ENCODE measurements at places on chromosomes 4 and X.
A peak's percentile ranks its signal among the peaks of the same experiment; 100 is the strongest.

DNA sequence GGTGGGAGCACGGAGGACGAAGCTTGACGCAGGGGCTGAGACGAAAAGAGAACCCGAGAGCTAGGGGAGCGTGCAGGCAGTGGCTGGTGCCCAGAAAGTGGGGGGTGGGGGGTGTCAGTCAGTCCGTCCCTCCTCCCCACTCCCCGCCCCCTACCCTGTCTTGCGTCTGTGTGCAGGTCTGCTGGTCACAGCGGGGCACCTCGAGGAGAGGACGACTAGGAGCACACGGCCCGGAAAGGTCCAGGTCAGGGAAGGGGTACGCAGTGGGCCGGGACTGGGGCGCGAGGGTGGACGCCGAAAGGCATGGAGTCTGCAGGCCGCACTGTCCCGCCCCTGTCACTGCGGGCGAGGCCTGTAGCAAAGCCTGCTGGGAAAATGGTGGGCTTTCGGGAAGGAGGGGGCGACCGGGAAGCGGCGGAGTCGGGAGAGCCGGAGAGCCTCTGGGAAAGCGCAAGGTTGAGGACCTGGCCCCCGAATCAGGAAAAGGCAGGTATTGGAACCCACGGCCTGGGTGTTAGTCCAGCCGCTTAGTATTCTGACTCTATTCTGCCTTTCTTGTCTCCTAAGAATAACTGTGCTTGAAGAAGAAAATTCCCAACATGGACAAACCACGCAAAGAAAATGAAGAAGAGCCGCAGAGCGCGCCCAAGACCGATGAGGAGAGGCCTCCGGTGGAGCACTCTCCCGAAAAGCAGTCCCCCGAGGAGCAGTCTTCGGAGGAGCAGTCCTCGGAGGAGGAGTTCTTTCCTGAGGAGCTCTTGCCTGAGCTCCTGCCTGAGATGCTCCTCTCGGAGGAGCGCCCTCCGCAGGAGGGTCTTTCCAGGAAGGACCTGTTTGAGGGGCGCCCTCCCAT lies 769 bp downstream of the TCEAL1 start:
- DNase-seq: peak; percentile 7

- DNase-seq: no peak
Measured at GRCh38 chr4:142497606-142498005, 348.5 kb downstream of the INPP4B start.

GRCh38 chr4:123978637-123979036 lies 582.0 kb downstream of the SPRY1 start:
- no peak for DNase-seq

GRCh38 chr4:188295899-188296298 lies 156.7 kb downstream of the TRIML1 start:
- DNase-seq: no peak

- DNase-seq: no peak
Measured at GRCh38 chrX:31384471-31384870, 312.6 kb upstream of the FTHL17 start.

DNA sequence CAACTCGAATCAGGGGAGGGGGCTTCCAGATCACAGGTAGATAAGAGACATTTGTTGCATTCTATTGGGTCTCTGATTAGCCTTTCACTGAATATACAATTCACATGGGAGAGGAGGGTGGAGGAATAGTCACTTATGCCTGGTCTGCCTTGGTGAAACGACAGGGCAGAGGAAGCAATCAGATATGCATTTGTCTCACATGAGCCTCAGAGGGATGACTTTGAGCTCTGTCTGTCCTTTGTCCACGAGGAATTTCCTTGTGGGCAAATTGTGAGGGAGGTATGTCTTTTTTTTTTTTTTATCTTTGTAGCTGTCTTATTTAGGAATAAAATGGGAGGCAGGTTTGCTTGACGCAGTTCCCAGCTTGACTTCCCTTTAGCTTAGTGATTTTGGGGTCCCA lies 28.5 kb upstream of the TMSB4X start:
- no peak for DNase-seq

GRCh38 chrX:151875270-151876026 lies 37.2 kb upstream of the MAGEA4 start:
- DNase-seq: no peak

DNA sequence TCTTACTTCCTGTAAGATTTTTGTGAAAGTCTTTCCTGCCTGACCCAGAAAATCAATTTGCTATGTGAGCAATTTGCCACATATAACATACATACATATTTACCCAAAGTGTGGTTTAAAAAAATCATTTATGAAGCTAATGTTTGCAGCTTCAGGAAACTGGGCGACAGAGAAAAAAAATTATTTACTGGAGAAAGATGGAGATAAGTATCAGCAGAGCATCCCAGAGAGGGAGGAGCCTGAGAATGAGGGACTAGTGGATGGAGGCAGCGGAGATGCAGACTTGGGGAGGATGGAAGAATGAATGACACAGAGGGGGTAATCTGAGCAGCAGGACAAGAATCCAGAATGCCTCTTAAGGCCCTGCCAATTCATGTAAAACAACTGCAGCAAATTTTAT lies 975 bp upstream of the GYPA start:
- DNase-seq: no peak

- no peak for DNase-seq
Measured at GRCh38 chr4:112552668-112553067, 36.7 kb upstream of the NEUROG2 start.

GRCh38 chrX:82141942-82142341 lies 940.0 kb downstream of the SH3BGRL start:
- no peak for DNase-seq

DNA sequence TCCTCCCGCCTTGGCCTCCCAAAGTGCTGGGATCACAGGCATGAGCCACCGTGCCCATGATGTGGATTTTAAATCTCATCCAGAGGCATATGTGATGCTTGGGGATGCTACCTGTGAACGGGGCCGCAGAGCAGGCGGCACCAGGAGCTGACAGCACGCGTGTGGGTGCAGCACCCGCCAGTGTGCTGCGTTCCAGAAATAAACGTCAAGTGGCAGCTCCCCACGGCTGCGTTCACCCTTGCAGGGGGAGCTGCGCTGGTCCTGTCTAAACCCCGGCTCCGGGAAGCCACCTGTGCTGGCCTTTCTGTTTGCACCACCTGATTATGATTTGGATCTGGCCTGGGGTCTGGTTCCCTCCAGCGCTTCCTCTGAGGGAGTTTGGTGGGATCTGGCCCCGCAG lies 77.8 kb downstream of the SORCS2 start:
- no peak for DNase-seq

GRCh38 chr4:22593933-22594332 lies 78.1 kb upstream of the ADGRA3 start:
- DNase-seq: no peak

GRCh38 chr4:124322234-124323065 lies 390.1 kb downstream of the ANKRD50 start:
- no peak for DNase-seq

DNA sequence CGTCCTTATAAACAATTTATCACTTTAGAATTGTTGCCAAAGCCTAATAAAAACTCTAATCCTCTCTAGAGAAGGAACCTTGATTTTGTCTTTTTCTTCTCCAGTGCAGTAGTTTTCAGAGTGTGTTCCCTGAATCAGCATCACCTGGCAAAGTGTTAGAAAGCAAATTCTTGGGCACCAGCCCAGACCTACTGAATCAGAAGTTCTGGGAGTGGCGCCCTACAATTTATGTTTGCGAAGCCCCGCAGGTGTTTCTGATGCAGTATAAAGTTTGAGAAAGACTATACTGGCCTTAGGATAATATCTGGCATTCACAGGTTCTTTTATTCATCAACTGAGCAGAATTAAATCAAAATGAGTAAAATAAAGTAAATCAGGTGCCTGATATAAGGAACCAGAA lies 645.8 kb upstream of the ATOH1 start:
- DNase-seq: no peak

DNA sequence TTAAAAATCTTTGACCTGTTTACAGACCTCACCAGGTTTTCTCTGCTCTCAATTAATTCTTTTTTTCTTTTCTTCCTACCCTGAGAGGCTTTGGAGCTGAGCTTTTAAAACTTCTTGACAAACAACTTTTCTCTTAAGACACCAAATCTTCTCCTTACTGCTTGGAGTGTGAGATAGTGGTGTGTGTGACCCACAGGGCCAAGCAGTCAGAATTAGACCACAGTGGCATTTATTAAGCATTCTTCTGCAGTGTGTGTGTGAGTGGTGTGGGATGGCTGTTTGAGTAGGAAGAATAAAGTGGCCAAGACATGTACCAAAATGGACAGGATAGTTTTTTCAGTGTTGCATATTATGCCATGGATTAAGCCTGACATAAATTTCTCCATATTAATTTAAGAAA lies 665.1 kb downstream of the RAPGEF2 start:
- DNase-seq: no peak

DNA sequence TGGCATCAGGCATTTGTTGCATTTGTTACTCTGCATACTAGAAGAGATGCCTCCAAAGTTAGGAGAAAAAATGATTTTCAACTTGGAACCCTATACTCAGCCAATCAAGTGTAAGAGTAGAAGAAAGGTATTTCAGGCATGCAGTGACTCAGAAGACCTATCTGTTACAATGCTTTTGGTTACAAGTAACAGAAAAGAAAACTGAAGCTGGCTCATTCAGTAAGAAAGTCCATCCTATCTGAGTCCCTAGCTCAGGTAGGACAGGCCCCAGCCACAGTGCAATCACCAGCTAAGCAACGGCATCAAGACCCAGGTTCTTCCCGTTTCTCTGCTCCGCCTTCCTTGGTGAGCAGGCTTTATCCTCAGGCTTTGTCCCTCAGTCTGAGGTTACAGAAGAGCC lies 23.3 kb downstream of the MECP2 start:
- no peak for DNase-seq

GRCh38 chr4:141730805-141731204 lies 94.4 kb downstream of the IL15 start:
- DNase-seq: no peak

- DNase-seq: no peak
Measured at GRCh38 chrX:41198410-41198809, 113.2 kb downstream of the USP9X start.

GRCh38 chrX:42746606-42747005 lies 31.4 kb downstream of the PPP1R2C start:
- DNase-seq: no peak

DNA sequence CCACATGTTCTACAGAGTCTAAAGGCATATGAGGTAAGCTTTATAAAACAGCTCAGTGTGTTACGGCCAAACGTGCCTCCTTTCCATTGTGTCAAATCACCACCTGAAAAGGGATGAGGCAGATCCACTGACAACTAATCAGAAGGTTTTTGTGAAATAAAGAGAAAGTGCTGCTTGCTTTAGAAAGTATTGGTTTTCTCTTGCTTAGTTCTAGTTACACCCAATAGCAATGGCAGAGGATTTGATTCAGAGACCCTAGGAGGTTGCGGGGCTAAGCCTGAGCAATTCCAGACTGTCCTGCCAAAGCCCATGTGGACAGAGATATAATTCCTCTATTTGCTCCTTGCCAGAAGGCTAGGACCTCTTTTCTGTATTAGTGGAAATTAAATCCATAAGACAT lies 125.5 kb downstream of the SPRY1 start:
- DNase-seq: no peak

DNA sequence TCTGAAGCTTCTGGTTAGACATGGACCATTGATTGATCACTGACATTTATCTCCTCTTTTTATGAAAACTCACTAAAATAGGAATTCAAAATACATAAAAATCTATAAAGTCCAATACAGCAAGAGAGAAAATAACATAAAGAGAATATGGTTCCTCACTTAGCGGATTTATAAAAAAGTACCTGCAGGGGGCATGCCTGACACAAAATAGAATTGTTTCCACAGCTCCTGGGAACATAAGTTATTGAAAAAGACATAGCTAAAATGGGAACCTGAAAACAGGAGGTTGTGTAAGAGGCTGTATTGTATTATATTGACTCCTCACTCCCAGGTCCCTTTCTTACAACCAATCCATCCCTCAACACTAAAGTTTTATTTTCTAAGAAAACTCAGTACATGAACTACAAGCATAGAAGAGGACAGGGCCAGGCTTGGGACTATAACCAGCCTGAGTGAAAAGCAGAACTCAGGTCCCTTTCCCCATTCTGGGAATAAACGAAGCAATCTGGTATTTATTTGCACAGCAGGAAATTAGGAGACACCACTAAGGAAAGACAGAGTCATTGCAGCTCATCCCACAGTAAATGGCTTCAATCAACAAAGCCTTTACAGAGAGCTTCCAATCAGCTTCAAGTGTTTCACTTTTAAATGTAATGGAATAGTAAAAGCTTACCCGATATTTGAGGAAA lies 121.1 kb upstream of the NDST4 start:
- no peak for DNase-seq

GRCh38 chr4:153950100-153950979 lies 161.5 kb upstream of the SFRP2 start:
- no peak for DNase-seq

GRCh38 chr4:26076000-26076587 lies 162.1 kb downstream of the SMIM20 start:
- DNase-seq: no peak

- DNase-seq: no peak
Measured at GRCh38 chr4:1972414-1972813, 36.4 kb downstream of the NELFA start.

- DNase-seq: no peak
Measured at GRCh38 chr4:116118221-116118620, 967.2 kb downstream of the TRAM1L1 start.

DNA sequence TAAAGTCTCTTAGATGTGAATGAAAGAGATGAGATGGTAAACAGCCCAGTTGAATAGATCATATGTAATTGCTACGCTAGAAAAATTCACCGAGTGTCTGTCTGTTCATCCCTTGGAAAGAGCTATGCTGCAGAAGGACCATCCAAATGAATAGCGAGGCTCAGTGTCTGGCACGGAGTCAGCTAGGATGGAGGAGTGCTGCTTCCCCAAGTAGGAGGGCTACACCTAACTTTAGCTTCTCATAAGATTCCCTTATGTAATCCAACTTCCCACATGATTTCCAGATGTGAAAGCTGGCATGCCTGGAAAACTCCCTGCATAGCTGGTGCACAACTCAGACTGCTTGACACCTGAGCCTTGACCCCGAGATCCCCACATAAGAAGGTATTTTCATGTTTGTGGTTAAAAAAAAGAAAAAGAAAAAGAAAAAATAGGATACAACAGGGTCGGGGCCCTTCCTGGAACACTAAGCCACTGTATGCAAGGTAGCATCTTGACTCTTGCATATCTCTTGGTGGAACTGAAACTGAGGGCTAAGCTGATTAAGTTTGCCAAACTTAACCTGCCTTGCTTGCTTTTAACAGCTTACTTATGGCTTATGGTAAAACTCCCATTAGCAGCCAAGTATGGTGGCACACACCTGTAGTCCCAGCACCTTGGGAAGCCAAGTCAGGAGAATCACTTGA lies 82.3 kb downstream of the FREM3 start:
- no peak for DNase-seq

GRCh38 chr4:40563401-40563800 lies 66.3 kb downstream of the RBM47 start:
- DNase-seq: no peak

DNA sequence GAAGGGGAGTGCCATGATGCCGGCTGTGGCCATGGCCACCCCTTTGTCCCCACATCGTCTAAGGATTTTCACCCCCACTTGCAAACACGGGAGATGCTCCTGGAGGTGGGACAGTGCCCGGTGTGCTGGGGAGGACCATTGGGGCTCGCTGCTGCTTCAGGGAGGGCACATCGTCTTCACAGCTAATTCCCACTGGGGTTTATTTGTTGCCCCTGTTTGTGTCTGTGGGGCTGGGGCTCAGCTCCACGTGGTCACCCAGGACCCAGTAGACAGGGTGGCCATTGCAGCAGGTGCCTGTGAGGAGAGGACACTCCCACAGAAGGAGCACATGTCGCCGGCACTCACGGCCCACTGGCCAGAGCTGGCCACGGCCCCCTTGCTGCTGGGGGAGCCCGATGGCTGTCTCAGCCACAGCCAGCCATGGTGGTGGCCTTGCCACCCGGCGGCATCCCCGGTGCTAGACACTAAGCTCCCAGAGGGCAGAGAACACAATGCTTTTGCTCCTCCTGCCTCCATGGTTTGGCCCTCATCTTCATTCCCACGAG lies 27.8 kb upstream of the GRPEL1 start:
- DNase-seq: no peak

Data from activated gamma-delta T cell (primary cell).